Esophagus squamous epithelium (tissue), 5 donors: ENCODE measurements at places on chromosomes 1 and 21.
A peak's percentile ranks its signal among the peaks of the same experiment; 100 is the strongest.

DNA sequence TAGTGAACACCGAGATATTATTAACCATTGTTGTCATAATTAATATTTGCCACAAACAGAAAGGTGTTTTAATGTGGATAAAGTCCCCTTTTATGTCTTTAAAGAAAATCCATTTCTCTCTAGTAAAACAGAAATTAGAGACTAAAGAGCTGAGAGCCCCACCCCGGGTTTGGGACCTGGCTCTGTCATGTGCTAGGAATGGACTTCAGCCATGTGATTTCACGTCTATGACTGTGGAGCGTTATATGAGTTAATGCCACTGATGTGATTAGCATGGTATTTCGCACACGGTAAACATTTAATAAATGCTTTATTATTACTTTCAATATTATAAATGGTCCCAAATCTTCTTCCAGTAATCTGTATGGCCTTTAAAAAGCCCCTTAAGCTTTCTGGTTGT is 205.0 kb upstream of the NFIA start:
- no peak overlapping the region for H3K27ac ChIP-seq
- H3K4me3 ChIP-seq = no peak overlapping the region
- H3K4me1 ChIP-seq = no peaks in the 10 kb centered on the region

- H3K4me3 ChIP-seq = no peak overlapping the region
- peaks cover 99% of the 10 kb centered on the region for H3K36me3 ChIP-seq
- no peak for DNase-seq
- peak overlapping the region; percentile 28 for H3K27ac ChIP-seq
- H3K4me1 ChIP-seq = peaks cover 9% of the 10 kb centered on the region
- H3K27me3 ChIP-seq = no peaks in the 10 kb centered on the region
Measured at GRCh38 chr1:225848030-225848955, 33.9 kb downstream of the TMEM63A start.

- H3K4me1 ChIP-seq = peaks cover 16% of the 10 kb centered on the region
- peaks cover 7% of the 10 kb centered on the region for H3K36me3 ChIP-seq
- H3K27ac ChIP-seq = peak overlapping the region; percentile 99
- no peak for DNase-seq
- no peaks in the 10 kb centered on the region for H3K27me3 ChIP-seq
Measured at GRCh38 chr1:157137408-157138219, 581 bp downstream of the ETV3 start.

DNA sequence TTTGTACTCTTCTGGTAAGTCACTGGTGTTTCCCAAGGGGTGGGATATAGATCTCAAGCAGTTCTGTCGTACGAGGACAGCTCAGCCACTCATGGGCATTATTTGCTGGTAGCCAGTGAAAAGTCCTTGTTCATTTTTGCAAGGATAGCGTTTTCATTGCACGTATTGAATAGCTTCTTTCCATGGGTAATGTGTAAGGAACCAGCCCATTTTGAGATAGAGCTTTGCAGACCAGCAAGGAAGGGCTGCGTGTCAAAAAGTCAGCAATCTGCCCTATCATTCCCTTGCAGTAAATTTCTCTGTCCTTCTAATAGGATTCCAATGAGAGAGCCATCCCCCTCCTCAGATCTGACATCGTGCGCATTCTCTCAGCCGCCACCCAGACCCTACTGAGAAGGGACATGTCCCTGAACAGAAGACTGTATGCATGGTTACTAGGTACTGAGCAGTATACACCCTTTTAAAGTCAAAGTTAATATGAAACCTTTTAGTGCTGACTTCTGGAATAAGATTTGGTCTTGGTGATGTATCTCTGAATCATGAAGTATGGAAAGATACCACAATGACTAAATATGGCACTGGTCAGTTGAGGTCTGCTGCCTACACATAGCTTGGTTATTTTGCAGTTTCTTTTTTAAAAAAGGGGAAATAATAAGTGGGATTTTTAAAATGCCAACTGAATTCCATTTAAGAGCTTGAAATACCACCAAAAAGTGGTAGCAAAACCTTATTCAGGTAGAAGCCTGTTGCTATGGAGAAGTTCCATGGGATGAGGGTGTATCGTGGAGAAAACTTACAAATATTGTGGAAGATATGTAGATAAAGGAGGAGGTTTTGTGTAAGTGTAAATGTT is 55.3 kb downstream of the DOP1B start:
- DNase-seq = no peak
- no peak overlapping the region for H3K4me3 ChIP-seq
- no peak overlapping the region for H3K27ac ChIP-seq
- no peaks in the 10 kb centered on the region for H3K27me3 ChIP-seq
- no peaks in the 10 kb centered on the region for H3K4me1 ChIP-seq

DNA sequence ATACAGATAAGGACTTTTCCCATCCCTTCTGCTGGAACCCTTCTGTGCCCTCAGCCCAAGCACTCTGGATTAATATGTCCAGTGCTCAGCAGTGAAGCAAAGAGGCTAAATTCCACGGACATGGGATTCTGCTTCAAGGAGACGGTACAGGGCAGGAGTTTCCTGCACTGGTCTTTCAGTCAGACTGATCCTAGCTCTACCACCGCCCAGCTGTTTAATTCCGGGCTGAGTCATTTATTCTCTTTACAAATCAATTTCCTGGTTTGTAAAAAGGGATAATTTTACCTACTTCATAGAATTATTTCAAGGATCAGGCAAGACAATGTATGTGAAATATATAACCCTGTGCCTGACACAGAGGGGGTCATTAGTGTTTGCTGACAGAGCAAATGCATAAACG is 41.6 kb upstream of the NRDC start:
- no peak overlapping the region for H3K27ac ChIP-seq
- no peaks in the 10 kb centered on the region for H3K4me1 ChIP-seq
- no peak for DNase-seq
- H3K4me3 ChIP-seq = no peak overlapping the region
- H3K27me3 ChIP-seq = no peaks in the 10 kb centered on the region

- DNase-seq = peak; percentile 84
- peaks cover 10% of the 10 kb centered on the region for H3K4me1 ChIP-seq
- H3K4me3 ChIP-seq = peak within 1 kb of the TSS; percentile 69
- no peaks in the 10 kb centered on the region for H3K27me3 ChIP-seq
- H3K36me3 ChIP-seq = peaks cover 14% of the 10 kb centered on the region
Measured at GRCh38 chr1:52404116-52404974, at the start of the genes ORC1 and PRPF38A. TSS of gene ORC1 (minus strand) at chr1:52404423. CDS start at chr1:52402223, 2,200 bp downstream. TSS of gene PRPF38A (plus strand) at chr1:52404602. CDS start at chr1:52404750, 148 bp downstream.

GRCh38 chr1:36890776-36891175 is 143.5 kb downstream of the GRIK3 start:
- no peak for DNase-seq
- no peak overlapping the region for H3K27ac ChIP-seq
- no peaks in the 10 kb centered on the region for H3K4me1 ChIP-seq
- H3K27me3 ChIP-seq = peaks cover 32% of the 10 kb centered on the region
- no peak overlapping the region for H3K4me3 ChIP-seq

DNA sequence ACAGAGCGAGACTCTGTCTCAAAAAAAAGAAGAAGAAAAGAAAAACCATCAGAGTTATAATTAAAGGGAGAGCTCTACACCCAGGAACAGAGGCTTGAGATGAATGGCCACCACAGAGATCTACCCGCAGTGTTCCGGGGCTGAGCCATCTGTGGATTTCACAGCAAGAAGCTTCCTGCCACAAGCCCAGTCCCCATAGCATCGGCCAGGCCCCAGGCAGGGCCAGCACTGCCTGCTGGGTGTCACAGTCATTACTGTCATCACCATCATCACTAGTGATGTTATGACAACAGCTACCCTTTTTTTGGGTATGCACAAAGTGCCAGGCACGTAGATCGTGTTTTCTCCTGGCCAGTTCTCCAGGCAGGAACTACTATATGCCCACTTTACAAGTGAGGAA is 111.6 kb upstream of the VAMP3 start:
- H3K27me3 ChIP-seq = no peaks in the 10 kb centered on the region
- H3K36me3 ChIP-seq = no peaks in the 10 kb centered on the region
- no peak overlapping the region for H3K27ac ChIP-seq
- DNase-seq = no peak

- H3K36me3 ChIP-seq = peaks cover 30% of the 10 kb centered on the region
- no peaks in the 10 kb centered on the region for H3K27me3 ChIP-seq
- H3K4me3 ChIP-seq = no peak overlapping the region
- H3K4me1 ChIP-seq = peaks cover 12% of the 10 kb centered on the region
- H3K27ac ChIP-seq = no peak overlapping the region
- no peak for DNase-seq
Measured at GRCh38 chr1:47298025-47298699, 15.8 kb downstream of the STIL start.

DNA sequence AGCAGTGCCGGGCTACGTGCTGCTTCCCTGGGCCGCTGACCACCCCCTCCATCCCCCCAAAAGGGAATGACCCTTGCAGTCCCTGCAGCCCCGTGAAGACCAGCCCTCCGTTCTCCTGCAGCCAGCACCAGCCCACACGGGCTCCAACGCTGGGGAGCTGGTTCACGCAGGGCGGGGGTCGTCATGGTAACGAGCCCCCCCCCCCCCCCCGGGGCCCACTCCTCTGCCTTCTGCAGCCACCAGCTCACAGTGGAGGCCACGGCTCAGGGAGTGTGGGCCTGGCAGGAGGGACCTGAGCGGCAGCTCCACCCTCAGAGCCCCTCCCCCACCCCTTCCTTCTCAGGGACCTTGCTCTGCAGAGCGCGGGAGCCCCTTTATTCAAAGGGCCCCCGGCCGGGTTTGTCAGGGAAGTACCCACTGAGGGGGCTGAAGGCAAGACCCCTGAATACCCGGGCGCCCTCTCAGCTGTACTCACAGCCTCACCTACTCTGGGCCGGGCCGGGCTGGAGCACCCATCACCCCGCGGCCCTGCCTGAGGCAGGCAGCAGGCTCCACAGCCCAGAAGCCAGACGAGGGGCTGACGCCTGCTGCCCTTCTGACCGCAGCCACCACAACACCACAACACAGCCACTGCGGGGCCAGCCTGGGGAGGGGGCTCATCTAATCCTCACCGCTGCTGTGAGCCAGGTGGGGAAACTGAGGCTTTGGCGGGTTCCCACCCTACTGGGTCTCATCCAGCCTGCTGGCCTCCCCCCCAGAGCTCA is 12.6 kb downstream of the MEGF6 start:
- peaks cover 26% of the 10 kb centered on the region for H3K4me1 ChIP-seq
- no peaks in the 10 kb centered on the region for H3K27me3 ChIP-seq
- H3K4me3 ChIP-seq = peak overlapping the region; percentile 41
- no peak for DNase-seq

DNA sequence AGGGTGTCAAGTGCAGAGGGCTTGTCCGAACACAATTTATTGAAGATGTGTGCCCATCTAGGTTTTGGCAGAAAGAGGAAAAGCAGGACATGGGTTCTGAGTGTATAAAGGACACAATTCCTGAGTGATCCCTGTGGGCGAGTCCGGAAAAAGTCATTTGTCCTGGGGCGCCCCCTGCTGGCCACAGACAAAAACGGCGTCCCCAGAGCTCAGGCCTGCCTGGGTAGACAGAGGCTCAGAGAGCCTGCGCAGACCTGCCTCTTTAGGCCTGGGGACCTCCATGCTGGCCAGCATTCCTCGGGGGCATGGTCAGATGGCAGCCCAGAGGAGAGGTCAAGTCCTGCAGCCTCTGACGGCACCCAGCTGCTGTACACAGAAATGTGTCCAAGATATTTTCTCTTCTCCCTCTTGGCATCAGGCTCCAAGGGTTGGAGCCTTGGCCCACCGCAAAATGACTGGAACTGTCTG is 65.5 kb upstream of the LRP8 start:
- H3K4me1 ChIP-seq = no peaks in the 10 kb centered on the region
- no peak overlapping the region for H3K4me3 ChIP-seq
- H3K27me3 ChIP-seq = peaks cover 30% of the 10 kb centered on the region

- no peak overlapping the region for H3K27ac ChIP-seq
- no peaks in the 10 kb centered on the region for H3K36me3 ChIP-seq
- DNase-seq = no peak
- H3K27me3 ChIP-seq = no peaks in the 10 kb centered on the region
- no peak overlapping the region for H3K4me3 ChIP-seq
Measured at GRCh38 chr1:161736335-161736969, 13.1 kb upstream of the DUSP12 start.

DNA sequence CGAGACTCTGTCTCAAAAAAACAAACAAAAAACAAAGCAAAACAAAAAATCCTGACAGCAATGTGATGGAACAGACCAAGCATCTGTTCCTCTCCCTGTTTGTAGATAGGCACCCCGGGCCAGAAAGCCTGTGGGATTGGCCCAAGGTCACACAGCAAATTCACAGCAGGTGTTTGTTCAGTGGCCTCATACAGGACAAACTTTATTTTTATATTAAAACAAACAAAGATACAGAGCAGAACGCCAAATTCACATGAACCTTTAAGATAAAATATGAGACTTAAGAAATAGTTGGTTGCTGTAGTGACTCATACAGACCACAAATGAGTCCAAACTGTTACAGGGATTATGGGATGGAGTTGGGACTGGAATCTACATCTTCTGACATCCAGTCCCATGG is 2.3 kb upstream of the CELA2A start:
- no peaks in the 10 kb centered on the region for H3K36me3 ChIP-seq
- H3K4me3 ChIP-seq = no peak overlapping the region
- no peak for DNase-seq
- H3K4me1 ChIP-seq = no peaks in the 10 kb centered on the region

GRCh38 chr1:87786861-87787545 is 458.3 kb downstream of the LMO4 start:
- no peak overlapping the region for H3K4me3 ChIP-seq
- no peak overlapping the region for H3K27ac ChIP-seq
- H3K27me3 ChIP-seq = no peaks in the 10 kb centered on the region
- DNase-seq = no peak

DNA sequence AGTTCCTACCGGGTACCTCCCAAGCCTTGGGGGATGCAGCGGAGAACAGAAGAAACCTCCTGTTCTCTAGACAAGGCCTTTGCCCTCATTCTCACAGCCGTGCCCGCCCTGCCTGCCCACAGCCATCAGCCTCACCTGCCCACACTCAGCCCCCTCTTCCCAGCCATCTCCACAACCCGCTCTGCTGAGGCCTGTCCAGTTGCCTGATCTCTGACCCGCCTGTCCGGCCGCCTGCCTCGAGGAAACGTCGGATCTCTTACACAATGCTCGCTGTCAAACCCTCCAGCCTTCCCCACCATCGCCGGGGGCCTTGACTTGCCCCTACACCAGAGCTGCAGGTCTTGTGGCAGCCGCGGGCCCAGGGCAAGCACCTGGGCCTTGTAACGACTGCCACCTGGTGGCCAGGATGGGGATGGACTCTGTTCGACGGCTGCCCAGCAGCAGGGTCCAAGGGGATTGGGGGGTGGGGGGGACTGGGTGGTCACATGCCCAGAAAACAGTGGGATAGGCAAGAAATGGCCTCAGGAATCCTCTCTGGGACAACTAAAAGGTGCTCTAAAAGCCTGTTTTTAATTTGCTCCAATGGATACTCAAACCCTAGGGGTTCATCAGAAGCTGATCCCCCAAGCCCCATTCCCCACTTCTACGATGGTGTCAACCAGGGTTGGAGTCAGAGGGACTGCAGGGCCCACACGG is 31.0 kb downstream of the SLC45A1 start:
- H3K27ac ChIP-seq = no peak overlapping the region
- peaks cover 60% of the 10 kb centered on the region for H3K4me1 ChIP-seq
- no peaks in the 10 kb centered on the region for H3K36me3 ChIP-seq
- DNase-seq = no peak
- H3K4me3 ChIP-seq = no peak overlapping the region
